ENCODE measurements at places on chromosomes 1 and 21. TPM values are rescaled to one million over a fixed set of nuclear protein-coding genes. Genes with fewer than 3 reads are reported as not detected.

- DNase-seq, result peak; percentile 28
Observed at GRCh38 chr1:19206947-19207346, 3.1 kb downstream of the UBR4 start.

DNA sequence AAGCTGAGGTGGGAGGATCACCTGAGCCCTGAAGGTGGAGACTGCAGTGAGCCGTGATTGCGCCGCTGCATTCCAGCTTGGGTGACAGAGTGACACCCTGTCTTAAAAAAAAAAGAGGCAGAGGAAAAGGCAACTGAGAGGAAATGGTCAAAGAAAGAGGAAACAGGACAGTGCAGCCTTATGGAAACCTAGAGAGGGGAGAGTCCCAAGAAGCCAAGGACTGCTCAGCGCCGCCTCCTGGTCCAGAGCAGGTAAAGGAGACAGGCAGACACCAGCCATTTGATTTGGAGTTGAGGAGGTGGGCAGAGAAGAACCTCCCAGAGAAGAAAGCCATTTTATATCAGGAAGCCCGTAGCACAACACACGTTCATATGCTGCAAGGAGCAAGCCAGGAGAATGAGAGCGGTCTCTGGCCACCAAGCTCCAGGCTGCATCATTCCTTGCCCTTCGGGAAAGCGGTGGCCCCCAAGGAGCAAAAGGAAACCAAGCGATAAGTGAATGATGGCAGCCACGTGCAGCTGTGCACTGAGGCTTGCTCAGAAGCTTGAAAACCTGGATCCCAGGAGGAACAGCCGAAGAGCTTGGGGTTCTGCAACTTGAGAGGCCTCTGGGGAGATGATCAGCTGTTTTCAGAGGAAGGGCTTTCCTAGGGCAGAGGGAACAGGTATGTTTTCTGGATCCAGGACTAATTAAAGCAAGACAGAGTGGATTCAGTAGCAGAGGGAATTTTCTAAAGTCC is 33.7 kb downstream of the LRRC42 start:
- peak; percentile 45 for DNase-seq

DNA sequence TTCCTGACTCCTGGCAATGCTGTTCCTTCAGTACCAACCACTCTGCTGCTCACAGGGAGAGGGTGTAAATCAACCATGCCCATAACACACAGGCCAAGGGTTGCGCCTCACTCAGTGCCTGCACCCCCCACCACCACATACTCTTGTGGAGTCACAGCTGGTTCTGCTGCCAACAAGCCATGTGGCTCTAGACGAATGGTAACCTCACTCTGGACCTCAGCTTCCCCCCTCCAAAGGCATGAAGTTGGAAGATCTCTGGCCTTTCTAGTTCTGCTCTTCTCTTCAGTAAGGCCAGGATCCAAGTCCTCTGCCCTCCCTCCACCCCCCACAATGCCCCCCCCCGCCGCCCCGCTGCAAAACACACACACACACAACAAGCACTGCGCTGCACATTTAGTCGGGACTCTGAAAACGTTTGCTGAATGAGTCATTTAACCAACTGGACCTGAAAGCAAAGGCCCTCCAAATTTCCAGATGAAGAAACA is 1.7 kb upstream of the GLIS1 start:
- no peak for DNase-seq

- DNase-seq, result no peak
Observed at GRCh38 chr1:42171679-42172266, 7.2 kb upstream of the GUCA2A start.

DNA sequence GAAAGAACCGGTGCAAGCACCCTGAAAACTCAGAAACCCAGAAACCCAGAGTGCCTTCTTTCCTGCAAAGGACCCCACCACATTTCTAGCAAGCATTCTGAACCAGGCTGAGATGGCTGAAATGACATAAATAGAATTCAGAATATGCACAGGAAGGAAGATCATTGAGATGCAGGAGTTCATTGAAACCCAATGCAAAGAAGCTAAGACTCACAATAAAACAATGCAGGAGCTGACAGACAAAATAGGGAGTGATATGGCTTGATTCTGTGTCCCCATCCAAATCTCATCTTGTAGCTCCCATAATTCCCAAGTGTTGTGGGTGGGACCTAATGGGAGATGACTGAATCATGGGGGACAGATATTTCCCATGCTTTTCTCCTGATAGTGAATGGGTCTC is 22.8 kb upstream of the SGIP1 start:
- DNase-seq, result no peak

DNA sequence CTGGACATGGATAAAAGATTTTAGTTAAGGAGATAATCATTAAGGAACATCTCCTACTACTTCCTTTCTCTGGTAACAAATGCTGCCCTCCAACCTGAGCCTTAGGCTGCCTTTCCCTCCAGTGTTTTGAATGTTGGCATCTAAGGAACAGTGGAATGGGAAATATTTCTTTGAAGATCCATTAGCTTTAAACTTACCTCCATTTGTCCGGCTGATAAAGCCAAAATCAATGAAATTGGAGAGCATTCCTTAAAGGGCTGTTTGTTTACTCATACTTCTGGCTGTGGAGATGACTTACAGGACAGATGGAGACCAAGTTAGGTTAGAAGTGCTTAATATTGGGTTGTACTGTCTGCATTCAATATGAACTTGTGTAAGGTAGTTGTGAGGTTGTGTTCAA is 439.1 kb downstream of the PLA2G4A start:
- no peak for DNase-seq

- no peak for DNase-seq
Observed at GRCh38 chr1:213274140-213274539, 223.1 kb downstream of the RPS6KC1 start.

DNA sequence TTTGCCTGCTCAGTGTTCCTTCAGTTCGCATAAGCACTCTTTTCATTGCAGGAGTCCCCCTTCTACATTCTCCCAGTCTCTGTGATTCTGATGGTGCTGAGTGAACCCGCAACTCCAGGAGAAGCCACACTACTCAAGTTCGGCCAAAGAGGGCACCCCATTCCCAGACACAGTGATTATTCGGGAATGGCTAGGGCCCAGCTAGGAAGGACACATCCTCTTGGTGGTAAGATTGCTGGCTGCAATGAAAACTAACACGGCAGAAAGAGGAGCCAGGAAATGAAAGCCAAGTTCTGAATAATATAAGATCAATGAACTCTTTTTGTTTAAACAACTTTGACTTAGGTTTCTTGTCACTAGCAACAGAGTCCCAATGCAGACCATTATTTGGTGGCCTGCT is 14.9 kb downstream of the CREG1 start:
- no peak for DNase-seq

DNA sequence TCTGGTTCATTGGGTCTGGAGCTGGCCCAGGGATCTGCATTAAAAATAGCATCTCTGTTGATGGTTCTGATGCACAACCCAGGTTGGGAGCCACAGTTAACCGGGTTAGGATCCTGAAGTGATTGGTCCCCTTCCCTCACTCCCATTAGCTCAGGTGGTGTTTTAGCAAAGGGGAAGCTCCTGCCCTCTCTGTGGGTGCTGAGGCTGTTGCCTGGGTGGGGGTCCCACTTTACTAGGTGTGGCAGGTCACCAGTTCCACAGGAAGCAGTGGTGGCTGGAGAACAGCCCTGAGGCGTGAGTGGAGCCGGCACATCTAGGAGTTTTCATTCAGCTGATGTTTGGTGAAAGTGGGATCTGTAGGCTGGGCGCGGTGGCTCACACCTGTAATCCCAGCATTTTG is 86.5 kb downstream of the MAN1C1 start:
- DNase-seq, result no peak

GRCh38 chr21:27101523-27101922 is 134.6 kb upstream of the ADAMTS5 start:
- no peak for DNase-seq

- DNase-seq, result no peak
Observed at GRCh38 chr1:47616906-47617305, 179.1 kb downstream of the FOXD2 start.

GRCh38 chr1:27099587-27100334 is 55.2 kb downstream of the SLC9A1 start:
- peak; percentile 78 for DNase-seq

GRCh38 chr1:5909576-5910275 is 82.5 kb downstream of the NPHP4 start:
- DNase-seq, result no peak

DNA sequence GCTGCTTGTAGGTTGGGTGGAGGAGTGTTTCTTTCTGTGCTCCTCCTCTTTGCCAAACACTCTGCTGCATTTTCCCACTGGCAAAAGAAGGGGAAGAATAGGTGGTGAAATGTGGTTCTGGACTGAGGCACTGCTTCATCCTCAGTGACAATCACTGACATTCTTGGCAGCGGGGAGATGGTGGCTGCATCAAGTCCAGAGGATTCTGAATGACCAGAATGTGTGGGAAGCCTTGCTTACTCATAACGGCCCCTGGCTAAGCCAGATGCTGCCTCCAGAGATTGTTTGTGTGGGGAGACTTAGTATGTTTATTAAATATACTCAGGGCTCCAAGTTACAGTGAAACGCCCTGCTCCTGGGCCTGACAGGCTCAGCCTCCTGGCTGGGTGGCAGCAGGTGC is 160.3 kb downstream of the CACNA1E start:
- DNase-seq, result no peak

DNA sequence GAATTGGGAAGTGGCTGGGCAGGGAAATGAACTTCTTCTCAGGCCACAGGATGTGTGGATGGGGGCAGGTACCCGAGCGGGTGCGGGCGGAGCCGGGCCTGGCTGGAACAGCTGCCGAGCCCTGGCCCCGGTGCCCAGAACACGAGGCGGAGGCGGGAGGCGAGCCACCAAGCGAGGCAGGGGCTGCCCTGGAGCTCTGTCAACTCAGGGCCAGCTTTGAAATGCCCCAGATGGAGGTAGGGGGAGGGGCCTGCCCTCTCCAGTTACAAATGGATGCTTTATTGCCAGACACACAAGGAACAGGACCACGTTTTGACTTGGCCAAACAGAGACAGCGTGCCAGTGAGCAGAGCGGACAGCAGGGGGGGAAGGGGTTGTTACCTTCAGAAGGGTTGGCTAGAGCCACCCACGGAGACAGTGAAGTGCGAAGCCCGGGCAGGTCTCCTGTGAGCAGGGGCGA is 240.4 kb downstream of the SDCCAG8 start:
- DNase-seq, result no peak

- DNase-seq, result peak; percentile 64
Observed at GRCh38 chr1:52365071-52365745, 797 bp downstream of the CC2D1B start.

GRCh38 chr1:92354259-92354658 is 55.4 kb downstream of the RPAP2 start:
- no peak for DNase-seq

- DNase-seq, result no peak
Observed at GRCh38 chr1:185155600-185156287, 1.0 kb downstream of the TRMT1L start.

DNA sequence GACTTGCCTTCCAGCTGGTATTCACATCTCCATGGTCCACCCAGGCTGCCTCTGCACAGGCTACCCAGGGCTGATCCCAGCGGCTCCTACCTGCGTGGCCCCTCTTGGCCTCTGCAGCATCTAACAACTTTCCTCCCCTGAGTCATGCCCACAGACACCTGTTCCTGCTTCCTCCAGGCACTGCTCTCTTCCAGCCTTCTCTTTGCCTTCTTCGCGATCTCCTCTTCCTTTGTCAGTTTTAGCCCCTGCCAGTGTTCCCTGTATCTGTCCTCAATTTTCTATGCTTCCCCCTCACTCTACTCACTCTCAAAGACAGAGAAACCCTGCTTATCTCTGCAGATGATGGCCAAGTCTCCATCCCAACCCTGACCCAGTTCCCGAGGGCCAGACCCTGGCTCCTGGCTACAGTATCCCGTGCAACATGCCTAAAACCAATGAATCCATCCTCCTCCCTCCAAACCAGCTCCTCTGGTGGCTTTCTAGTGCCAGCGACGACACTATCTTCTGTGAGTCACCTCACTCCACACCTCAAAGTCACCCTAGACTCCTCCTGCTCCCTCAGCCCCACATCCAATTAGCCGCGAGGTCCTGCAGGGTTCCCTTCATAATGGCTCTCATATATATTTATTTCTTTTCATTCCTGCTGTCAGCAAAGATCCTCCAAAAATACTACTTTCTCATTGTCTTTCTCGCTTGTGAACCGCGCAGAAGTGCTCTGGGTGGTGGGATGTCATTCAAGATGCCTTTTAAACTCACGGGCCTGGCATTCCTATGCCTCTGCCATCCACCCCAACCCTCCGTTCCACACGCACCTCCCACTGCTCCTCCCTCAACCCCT is 259.2 kb downstream of the TOMM20 start:
- peak; percentile 79 for DNase-seq

TCP10L gene
- total RNA-seq, result 0.58 TPM

CAPN8 gene
- not detected for total RNA-seq

GJA4 gene
- not detected for total RNA-seq

ZNF593OS gene
- not detected for total RNA-seq

TRAF3IP3 gene
- 0.80 TPM for total RNA-seq

LDLRAD2 gene
- total RNA-seq, result not detected

SERTAD4 gene
- not detected for total RNA-seq

KHDRBS1 gene
- total RNA-seq, result 234 TPM

AGBL4 gene
- total RNA-seq, result not detected

KCNT2 gene
- total RNA-seq, result 0.49 TPM
